ENCODE measurements at places on chromosomes 1 and 21.

GRCh38 chr1:221567859-221568507, 173.9 kb downstream of the DUSP10 start:
- no peak for DNase-seq

DNA sequence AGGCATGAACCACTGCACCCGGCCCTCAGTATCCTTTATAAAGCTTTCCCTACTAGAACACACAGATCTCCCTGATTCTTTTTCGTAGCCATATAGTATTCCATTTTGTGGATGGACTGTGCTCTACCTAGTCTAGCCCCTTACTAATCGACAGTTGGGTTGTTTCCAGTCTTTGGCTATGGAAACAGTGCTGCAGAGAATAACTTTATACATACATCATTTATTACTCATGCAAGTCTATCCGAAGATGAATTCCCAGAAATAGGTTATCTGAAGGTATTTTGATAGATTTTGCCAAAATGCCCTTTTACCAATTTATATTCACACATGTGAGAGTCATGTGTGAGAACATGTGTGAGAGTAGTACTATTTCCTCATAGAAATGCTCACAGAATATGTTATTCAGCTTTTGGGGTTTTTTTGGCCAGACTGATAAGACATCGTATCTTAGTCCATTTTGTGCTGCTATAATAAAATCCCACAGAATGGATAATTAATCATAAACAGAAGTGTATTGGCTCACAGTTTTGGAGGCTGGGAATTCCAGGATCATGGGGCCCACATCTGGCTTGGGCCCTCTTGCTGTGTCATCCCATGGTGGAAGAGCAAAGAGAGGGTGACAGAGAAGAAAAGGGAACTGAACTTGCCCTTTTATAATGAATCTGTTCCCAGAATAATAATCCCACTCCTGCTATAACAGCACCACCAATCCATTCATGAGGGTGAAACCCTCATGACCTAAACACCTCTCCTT, 17.3 kb upstream of the FGR start:
- no peak for DNase-seq

GRCh38 chr1:231106347-231106746, 55.5 kb upstream of the TRIM67 start:
- DNase-seq, result no peak

DNA sequence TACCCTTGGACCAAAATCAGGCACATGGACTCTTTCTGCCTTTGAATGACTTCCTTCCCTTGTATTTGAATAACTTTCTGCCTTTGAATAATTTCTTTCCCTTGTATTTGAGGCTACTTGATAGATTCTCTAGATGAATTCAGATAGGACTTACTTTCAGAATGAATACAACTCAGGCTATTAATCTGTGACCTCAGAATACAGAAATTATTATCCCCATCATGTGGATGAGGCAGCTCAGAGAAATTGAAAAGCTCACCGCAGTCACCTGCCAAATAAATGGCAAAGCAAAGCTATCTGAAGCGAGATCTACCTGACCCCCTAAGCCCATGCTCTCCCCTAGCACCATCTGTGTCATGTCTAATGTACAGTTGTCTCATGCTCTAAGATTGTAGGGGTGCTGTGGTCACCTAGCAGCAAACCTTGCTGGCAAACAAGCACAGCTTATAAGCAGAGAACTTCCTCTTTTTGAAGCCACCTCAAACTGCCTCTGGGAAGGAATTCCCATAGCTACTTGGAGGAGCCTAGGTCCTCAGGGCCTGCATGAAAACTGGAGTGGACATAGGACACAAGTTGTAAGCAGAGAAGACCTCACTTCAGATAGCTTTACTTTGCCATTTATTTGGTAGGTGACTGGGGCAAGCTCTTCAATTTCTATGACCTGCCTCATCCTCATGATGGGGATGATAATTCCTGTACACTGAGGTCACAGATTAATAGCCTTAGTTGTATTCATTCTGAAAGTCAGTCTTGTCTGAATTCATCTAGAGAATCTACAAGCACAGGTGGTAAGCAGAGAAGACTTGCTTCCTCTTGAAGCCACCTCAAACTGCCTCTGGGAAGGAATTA, 66.1 kb downstream of the FASLG start:
- DNase-seq, result no peak

DNA sequence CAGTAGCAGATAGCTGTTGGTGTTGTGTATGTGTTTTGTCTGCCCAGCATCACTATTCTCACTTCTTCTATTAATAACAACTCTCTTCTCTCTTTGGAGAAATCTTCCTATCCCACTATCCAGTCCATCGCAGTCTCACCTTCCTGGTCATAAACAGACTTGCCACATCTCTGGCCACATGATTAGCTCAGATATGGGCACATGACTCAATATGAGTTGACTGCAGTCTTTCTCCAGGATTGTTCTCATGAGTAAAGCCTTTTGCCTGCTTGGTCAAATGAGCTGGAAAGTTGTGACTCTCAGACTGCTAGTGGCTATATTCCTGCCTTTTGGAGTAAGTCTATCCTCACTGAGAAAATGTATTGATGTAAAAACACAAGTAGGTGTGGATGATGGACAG, 32.9 kb upstream of the TADA1 start:
- DNase-seq, result no peak

DNA sequence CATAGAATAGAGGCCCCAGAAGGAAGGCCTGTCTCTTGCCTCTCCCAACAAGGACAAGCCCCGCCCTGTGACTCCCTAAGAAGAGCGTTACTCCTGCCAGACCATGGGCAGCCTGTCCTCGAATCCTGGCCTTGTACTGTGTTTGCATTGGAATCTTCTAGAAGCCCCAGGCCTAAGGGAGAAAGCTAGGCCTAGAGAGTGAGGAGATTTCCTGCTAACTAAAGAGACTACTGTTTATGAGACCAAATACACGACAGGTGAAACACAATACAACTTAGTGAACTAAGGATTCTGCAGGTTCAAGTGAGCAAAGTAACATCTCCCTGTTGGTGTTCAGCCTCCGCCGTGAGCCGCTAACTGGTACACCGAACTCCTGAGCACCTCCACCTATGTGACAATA, 62.7 kb downstream of the SYF2 start:
- DNase-seq, result no peak

DNA sequence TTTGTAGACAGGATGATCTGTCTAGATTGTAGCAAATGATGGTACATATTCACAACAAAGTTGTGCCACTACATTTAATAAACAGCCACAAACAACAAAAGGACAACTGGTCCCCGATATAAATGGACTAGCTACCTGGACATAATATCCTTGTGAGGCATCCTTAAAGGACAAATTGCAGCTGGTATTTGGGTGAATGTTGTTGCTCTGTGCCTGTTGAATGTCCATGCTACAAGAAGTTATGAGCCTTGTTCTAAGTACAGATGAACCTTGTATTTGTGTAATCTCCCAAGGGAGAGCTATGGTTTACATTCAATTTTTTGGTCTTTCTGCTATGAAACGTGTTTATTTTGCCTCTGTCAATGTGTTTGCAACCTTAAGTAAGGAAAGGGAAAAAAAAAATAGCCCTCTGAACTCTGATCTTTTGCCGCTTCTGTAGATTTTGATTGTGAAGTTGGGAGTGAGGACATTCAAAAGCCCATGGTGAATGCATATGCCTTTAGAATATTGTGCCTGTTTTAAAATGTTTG, 26.5 kb downstream of the SFT2D2 start:
- DNase-seq, result no peak

DNA sequence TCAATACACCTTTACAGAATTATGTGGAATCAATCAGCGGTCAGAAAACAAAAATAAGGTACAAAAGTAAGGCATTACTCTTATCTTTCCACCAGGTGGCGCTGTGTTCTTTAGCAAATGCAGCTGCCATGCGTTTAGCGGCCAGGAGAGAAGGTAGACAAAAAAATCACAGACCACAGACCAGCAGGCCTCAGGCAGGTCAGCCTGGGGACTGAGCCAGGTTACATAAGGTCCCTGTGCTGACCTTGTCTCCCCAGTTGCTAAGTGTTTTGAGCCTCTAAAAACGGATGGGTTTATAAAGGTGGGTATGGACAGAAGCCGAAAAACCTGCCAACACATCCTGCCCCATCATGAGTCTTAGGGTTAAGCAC, 2.8 kb downstream of the RGS16 start:
- peak; percentile 67 for DNase-seq

DNA sequence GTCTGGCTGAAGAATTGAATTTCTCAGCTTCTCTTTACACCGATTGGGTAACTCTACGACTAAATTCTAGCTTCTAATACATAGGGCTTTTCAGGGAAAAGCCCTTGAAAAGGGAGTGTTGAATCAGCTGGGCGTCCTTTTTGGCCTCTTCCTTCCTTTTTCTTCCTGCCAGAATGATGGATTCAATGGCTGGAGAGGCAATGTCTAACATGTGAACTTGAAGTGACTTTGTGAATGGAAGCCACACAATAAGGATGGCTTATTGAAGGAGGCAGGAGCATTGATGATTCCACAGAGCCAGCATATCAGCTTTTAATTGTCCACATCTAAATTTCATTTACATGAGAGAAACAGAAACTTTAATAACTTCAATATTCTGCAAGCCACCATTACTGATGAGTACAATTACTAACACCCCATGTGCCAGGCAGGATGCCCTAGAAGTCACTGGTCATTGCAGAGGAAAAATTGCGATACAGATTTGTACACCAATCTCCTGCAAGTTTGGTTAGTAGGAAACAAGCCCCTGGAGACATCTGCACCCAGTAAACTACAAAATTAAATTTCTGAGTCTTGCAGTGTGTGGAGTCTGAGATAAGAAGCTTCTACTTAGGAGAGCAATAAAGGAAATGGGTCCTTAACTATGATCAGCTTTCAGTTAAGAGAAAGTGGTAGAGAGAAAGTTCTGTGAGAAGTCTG, 56.1 kb downstream of the STYXL2 start:
- DNase-seq, result no peak

DNA sequence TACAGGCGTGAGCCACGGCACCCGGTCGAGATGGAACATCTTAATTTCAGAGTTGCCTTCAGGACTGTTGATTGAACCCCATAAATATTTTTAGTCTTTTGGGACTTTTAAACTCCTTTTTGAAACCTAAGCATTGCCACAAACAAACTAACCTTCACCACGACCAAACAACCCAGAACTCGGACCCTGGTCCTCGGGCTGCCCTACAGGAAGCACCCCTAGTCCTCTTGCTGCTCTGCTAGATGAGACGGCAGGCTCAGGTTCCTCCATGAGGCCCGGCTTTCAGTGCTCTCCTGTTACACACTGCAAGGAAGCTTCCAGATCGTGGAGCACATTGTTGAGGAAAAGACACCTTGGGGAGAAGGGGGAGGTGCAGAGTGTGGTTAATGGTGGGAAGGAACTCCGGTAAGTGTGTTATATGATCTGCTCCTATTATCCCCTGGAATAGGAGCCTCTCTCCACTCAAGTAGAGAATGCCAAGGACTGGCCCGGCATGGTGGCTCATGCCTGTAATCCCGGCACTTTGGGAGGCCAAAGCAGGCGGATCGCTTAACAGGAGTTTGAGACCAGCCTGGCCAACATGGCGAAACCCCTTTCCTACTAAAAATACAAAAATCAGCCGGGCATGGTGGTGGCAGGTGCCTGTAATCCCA, 5.7 kb downstream of the EPHX1 start:
- DNase-seq, result no peak

GRCh38 chr21:38957575-38958322, 152.0 kb downstream of the ETS2 start:
- no peak for DNase-seq

GRCh38 chr1:223006917-223007648, 136.0 kb downstream of the TLR5 start:
- DNase-seq, result no peak

DNA sequence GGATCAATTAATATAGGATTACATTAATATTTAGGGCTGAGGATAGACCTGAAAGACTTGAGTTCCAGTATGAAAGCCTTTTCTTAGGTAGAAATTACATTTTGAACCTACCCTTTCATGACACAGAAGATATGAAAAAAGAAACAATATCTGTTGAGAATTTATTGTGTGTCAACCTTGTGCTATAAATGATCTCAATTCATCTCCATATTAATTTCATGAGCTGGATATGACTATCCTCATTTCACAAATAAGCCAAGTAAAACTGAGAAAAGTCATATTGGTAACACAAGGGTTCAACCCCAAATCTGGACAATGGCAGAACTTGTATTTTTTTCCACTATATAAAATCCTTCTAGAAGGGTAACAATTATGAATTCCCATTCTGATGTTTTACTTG, 120.0 kb downstream of the TRIM33 start:
- DNase-seq, result no peak

DNA sequence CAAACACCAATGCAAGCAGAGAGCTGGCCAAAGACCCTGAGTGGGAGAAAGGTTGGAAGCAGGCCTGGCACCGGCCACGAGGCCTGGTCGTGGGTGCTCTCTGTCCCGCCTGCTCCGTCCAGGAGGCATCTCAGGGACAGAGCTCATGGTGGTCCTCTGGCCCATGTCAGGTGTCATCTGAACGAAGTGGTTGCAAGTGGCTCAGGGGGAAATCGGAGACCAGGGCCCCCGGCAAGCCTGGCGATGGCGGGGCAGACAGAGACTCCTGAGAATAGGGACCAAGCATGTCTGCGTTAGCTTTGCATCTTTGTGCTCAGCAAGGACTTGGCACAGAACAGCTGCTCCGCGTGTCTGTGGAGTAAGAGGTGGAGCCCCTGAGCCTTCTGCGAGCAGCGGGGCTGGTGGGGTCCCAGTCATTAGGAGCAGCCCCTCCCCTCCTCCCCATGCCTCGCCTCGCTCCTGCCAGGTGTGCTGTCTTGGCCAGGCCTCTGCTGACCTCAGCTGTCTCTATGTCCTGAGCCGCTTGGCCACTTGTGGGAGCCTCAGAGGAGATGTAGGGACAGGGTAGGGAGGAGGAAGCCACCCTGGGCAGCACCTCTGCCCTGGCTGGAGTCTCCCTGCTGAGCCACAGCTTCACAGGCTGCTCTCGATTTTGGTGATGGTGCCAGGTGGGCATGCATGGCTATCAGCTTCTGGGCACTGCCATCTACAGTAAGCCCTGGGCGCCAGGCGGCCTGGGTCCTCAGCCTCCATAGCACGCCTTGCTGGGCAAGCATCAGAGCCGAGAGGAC, 362.9 kb upstream of the VAMP3 start:
- DNase-seq, result no peak

DNA sequence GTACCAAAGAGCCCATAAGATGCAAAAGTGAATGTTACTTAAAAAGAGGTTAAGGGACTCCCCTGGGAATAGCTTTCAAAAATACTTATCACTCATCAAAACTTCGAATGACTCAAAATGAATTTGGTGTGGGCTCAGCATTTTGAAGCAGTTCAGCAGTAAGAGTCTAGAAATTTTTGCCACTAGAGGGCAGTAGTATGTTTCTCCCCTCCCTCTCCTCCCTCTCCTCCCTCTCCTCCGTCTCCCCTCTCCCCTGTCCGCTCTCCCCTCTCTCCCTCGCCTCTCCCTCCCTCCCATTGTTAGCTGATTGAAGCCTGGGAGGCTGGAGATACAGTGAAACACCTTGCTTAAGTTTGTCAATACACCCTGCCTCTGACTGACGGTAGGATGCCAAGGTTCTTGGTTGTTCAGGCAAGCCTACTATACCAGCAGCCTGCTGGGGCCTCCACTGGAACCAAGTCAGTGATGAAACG, 70.8 kb upstream of the TENT5C start:
- DNase-seq, result peak; percentile 49

DNA sequence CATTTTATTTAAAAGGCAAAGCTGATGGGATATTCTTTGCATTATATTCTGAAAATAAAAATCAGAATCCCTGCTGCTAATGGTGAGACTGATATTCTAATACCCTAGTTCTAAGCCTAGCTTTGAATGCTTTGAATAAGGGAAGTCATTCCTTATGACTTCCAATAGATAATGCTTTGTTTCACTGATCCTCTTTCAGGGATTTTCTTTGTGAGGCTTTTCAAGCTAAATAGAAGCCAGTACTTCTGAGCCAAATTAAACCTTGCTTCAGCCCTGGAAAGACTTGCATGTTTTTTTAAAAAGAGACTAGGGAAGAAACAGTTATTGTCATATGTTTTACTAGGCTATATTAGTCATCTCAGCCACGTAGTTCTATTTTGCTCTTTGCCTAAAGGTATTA, 68.5 kb upstream of the CACYBP start:
- DNase-seq, result no peak
